Adipocyte (in vitro differentiated cells): ENCODE measurements at places on chromosomes 11 and 22.
A peak's percentile ranks its signal among the peaks of the same experiment; 100 is the strongest.

- no peak for DNase-seq
Measured at GRCh38 chr11:77084581-77085191, 17.9 kb downstream of the CAPN5 start.

DNA sequence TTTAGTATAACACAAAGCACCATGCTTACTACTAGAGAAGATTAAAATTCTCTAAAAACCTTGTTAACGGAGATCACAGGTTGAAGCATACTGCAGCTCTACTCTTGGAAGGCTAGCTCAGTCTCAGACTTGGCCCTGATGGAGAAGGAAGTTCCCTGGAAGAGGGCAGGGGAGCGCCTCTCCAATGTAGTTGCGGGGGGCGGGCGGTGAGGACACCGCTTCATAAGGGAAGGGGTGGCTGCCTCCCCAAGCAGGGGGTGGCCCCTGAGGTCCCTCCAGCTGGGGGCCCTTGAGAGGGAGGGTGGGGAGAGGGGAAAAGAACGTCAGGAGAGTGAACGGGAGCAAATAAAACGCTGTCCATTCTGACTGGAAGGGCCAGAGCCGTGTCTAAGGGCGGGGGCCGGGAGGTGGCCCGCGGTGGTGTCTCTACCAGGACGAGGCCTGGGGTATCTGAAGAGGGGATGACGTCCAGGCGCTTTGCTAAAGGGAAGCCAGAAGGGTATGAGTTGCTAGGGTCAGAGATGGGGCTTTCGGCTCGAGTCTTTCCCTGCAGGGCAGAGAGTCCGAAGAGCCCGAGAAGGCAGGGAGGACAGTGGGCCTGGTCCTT, 553 bp upstream of the USP47 start:
- peak; percentile 59 for DNase-seq

DNA sequence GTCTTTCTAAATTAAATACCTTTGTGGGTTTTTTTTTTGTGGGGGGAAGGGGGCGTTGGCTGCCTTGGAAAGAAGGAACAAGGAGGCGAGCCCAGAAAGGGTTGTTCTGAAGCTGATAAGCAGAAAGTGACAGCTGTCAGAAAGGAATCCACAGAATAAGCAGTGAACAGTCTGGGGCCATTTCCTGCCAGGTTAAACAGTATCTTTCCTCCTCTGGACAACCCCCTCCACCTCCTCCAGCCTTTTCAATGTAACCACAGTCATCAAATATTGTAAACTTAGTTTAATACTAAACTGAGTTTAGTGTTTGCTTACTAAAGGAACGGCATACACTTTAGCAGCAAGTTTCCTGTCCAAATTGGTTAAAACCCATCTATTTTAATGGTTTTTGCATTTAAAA, 271.2 kb upstream of the SYN3 start:
- DNase-seq: no peak

DNA sequence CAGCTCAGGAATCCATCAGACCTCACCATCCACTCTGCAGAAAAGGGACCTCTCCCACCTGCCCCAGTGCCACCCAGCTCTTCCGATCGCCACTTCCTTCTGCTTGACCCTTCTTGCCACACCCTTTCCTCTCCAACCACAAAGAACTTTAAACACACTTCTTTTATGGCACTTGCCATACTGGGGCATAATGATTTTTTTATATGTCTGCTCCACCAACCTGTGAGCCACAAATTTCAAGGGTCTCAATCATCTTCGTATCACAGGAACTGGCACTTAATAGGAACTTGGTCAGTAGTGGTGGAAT, 11.7 kb upstream of the MYH9 start:
- DNase-seq: no peak

DNA sequence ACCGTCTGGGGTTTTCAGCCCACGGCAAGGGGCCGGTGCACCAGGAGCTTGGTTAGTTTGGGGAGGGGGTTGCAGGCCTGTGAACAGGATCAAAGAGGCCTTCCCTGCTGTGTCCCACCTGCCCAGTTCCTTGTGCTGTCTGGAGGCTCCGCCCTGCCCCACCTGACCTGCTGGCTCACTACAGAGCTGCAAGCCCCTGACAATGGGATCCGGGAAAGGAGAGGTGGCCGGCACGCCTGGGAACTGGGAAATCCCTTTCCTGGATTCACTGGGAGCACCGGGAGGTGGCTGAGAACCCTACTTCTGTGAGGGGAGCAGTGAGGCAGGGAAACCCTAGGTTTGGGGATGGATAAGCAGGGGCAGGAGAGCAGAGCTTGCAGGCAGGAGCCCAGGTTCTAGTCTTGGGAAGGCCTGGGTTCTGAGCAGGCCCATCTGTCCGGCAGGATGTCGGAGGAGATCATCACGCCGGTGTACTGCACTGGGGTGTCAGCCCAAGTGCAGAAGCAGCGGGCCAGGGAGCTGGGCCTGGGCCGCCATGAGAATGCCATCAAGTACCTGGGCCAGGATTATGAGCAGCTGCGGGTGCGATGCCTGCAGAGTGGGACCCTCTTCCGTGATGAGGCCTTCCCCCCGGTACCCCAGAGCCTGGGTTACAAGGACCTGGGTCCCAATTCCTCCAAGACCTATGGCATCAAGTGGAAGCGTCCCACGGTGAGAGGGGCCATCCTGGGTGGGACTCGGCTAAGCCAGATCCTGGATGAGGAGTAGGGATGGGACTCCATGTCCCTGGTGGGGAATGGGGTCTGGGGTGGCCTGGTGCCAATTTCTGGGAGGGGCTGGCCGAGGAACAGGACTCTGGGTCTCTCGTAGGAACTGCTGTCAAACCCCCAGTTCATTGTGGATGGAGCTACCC, 786 bp downstream of the CAPN1 start:
- DNase-seq: peak; percentile 40

DNA sequence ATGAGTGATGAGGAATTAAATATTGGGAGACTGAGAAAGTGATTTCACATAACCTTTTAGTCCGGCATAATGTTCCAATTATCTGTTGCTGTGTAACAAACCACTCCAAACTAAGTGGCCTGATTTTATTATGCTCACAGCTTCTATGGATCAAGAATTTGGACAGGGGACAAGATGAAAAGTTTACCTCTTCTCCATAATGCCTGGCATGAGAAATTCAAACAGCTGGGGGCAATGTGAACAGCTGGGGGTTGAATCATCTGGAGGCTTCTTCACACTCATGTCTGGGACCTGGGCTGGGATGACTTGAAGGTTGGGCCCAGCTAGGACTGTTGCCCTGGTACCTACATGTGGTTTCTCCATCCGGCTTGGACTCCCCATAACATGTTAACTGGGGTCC, 99.4 kb upstream of the DRD2 start:
- no peak for DNase-seq

DNA sequence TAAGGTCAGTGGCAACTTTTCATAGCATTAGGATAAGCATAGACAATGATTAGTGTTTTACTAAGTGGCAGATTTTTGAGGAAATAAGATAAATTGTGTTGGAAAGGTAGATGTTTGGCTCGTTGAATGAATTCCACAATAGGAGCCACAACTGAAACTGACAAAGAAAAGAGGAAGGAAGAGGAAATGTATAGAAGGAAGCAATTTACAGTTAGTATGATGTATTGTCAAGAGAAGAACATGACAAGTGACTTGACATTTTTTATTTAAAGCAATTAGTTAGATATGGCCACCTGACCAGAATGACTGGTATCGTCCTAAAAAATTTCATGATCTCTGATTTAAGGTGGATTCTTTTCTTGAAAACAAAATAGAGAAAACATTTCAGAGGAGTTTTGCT, 3.1 kb upstream of the RAG2 start:
- DNase-seq: no peak
